ENCODE measurements at places on chromosomes 16 and 17. TPM values are rescaled to one million over a fixed set of nuclear protein-coding genes. Genes with fewer than 3 reads are reported as not detected.

DNA sequence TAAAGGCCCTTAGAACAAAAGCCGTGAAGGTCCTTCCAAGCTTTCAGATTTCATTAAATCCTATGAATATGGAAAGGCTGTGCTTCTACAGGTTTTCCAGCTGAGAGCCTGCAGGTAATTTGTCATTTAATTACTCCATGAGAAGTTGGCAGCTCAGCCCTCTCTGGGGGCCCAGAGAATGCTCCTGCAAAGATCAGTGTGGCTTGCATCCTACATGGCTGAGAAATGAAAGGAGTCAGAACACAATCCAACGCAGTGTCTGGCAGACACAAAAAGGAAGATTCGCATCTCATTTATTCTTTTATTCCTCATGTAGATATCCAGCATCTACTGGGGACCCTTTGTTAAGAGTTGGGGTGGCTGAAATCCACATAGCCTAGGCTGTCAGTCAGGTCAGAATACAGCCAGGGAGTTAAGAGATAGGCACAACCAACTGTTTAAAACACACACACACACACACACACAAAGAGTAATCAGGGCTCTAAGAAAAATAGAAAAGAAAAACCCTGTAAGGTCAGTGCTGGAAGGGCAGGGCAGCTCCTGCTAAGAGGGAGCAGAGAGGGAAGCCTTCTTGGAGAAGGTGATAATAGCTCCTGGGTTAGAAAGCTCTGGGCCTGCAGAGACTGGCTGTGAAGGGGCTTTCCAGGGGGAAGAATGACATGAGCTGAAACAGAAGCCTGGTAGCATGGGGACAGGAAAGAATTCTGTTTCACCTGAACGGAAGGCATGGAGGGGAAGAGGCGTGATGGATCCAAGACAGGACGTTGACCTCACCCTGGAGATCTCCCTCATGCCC is 46.9 kb upstream of the WSCD1 start:
- no peaks in the 10 kb centered on the region for H3K4me1 ChIP-seq
- H3K27me3 ChIP-seq = peaks cover 3% of the 10 kb centered on the region
- H3K4me3 ChIP-seq = no peak overlapping the region
- no peak for DNase-seq
- no peaks in the 10 kb centered on the region for H3K36me3 ChIP-seq

PRM3 gene
- total RNA-seq = not detected

DNA sequence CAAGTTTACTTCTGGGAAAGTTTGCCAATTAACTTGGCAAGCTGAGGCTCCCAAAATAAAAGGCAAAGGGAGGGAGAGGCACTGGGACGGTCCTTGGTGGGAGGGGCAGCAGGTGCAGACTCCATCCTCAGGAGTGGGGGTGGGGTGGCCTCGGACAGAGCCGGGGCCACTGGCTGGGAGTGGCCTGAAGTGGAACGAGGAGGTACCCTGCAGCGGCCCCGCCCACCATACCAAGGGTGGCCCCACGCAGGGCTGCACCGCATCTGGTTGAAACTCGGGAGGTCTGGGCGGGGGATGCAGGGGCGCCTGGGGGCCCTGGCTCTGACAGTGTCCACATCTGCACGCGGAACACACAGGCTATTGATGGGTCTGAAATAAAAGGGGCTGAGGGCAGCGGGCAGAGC is 42.4 kb upstream of the SLC38A10 start:
- H3K4me1 ChIP-seq = no peaks in the 10 kb centered on the region
- H3K27ac ChIP-seq = no peak overlapping the region
- no peaks in the 10 kb centered on the region for H3K36me3 ChIP-seq
- DNase-seq = no peak

GRCh38 chr16:12773221-12773620 is 30.5 kb downstream of the CPPED1 start:
- DNase-seq = no peak
- H3K27ac ChIP-seq = no peak overlapping the region
- no peak overlapping the region for H3K4me3 ChIP-seq

DNA sequence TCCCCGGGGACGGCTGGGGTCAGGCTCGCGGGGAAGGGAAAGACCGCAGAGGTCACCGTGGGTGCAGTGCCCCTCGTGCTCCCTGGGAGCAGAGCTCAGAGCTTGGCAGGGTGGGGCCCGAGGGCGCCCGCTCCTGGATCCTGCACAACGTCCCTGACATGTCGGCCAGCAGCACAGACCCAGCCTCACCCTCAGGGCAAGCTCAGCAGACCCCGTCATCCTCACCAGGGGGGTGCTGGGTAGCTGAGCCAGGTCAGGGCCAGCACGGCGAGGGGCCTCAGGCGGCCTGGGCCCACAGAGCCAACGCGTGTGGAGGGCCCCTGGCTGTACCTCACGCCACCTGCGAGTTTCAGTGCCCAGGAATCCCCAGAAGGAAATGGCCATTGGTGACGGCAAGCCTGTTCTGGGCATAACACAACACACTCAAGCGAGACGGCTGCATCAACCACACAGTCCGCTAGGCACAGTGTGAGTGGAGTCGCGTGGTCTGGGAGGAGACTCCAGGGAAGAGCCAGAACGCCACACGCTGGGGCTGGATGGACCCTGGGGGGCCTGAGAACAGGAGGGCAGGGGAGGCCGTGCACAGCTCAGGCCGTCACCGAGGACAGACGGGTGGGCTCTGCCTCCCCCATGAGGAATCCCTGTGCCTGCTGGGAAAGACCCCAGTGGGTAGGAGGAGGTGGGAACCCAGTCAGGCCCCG is 60.3 kb downstream of the ZNF778 start:
- H3K4me3 ChIP-seq = no peak overlapping the region
- H3K4me1 ChIP-seq = no peaks in the 10 kb centered on the region
- no peak overlapping the region for H3K27ac ChIP-seq
- no peak for DNase-seq
- no peaks in the 10 kb centered on the region for H3K27me3 ChIP-seq
- peaks cover 76% of the 10 kb centered on the region for H3K36me3 ChIP-seq

- DNase-seq = no peak
- H3K36me3 ChIP-seq = no peaks in the 10 kb centered on the region
- no peaks in the 10 kb centered on the region for H3K27me3 ChIP-seq
- H3K4me3 ChIP-seq = no peak overlapping the region
- no peak overlapping the region for H3K27ac ChIP-seq
Measured at GRCh38 chr17:51298508-51299371, 38.4 kb downstream of the UTP18 start.

DNA sequence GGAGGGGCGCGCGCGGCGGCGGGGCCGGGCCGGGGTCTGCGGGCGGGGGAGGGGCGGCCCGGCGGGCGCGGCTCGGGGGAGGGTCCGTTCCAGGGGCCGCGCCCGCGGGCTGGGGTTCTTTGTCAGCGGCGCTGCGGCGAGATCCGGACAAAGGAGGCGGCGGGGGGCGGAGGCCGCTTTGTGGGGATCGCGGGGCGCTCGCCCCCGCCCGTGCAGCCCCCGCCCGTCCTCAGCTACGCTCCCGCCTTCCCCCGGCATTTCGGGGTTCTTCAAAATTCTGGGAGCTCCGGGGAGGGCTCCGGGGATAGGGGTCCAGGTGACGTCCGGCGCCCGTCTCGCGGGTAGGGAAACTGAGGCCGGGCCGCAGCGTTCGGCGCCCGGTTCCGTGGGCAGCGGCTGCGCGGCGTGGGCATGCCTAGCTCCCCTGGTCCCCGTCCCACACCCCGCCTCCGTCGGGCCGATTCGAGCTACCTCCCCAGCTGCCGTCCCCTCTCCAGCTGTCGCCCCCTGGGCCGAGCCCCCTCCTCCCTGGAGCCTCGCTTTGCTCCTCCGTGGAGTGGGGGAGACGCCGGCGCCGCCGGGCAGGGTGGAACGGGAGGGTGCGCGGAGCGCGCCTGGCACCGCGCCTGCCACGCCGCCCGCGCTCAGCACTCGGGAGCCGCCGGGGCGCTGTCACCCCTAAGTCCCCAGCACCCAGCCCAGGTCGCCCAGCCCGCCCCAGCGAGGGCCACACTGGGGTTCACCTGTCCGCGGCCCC is 546 bp downstream of the SNN start:
- peaks cover 53% of the 10 kb centered on the region for H3K4me1 ChIP-seq
- peaks cover 7% of the 10 kb centered on the region for H3K27me3 ChIP-seq
- peak overlapping the region; percentile 52 for H3K4me3 ChIP-seq
- H3K27ac ChIP-seq = peak overlapping the region; percentile 61

RNPS1 gene
- 163 TPM for total RNA-seq

GRCh38 chr16:12587646-12588277 is 215.9 kb downstream of the CPPED1 start:
- H3K27me3 ChIP-seq = no peaks in the 10 kb centered on the region
- H3K4me3 ChIP-seq = no peak overlapping the region
- no peak overlapping the region for H3K27ac ChIP-seq
- H3K36me3 ChIP-seq = no peaks in the 10 kb centered on the region
- DNase-seq = no peak

SMIM5 gene
- total RNA-seq = 0.39 TPM

- H3K4me3 ChIP-seq = no peak overlapping the region
- H3K4me1 ChIP-seq = peaks cover 18% of the 10 kb centered on the region
- H3K27ac ChIP-seq = no peak overlapping the region
- no peaks in the 10 kb centered on the region for H3K36me3 ChIP-seq
Measured at GRCh38 chr17:65394811-65395472, 166.5 kb downstream of the AXIN2 start.

DNA sequence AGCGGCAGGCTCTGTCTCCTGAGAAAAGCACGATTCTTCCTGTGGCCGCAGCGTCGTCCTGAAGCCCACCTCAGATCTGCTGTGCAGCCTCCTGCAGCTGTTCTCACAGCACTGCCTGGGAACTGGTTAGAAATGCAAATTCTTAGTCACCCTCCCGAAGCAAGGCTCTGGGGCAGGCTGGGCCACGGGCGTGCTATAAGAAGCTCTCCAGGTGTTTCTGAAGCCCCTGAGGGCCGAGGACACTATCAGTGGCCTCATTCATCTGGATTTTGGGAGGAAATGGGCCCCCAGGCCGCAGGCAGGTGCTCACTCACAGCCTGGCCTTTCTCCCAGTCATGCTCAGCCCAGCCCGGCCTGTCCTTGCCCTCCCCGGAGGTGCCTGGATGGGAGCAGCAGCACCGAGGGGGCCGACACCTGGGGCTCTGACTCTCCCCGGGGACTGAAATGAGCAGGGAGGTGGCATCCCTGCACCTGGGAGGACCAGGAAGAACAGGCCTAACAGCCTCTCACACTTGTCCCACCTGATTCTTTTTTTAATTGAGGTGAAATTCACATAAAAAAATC is 10.4 kb upstream of the NLRC3 start:
- H3K27me3 ChIP-seq = no peaks in the 10 kb centered on the region
- no peak overlapping the region for H3K27ac ChIP-seq
- peaks cover 4% of the 10 kb centered on the region for H3K4me1 ChIP-seq
- peaks cover 7% of the 10 kb centered on the region for H3K36me3 ChIP-seq

GRCh38 chr16:18832006-18832405 is 30.7 kb upstream of the ARL6IP1 start:
- H3K4me1 ChIP-seq = no peaks in the 10 kb centered on the region
- H3K4me3 ChIP-seq = no peak overlapping the region
- peaks cover 11% of the 10 kb centered on the region for H3K36me3 ChIP-seq
- no peaks in the 10 kb centered on the region for H3K27me3 ChIP-seq
- H3K27ac ChIP-seq = no peak overlapping the region

DNA sequence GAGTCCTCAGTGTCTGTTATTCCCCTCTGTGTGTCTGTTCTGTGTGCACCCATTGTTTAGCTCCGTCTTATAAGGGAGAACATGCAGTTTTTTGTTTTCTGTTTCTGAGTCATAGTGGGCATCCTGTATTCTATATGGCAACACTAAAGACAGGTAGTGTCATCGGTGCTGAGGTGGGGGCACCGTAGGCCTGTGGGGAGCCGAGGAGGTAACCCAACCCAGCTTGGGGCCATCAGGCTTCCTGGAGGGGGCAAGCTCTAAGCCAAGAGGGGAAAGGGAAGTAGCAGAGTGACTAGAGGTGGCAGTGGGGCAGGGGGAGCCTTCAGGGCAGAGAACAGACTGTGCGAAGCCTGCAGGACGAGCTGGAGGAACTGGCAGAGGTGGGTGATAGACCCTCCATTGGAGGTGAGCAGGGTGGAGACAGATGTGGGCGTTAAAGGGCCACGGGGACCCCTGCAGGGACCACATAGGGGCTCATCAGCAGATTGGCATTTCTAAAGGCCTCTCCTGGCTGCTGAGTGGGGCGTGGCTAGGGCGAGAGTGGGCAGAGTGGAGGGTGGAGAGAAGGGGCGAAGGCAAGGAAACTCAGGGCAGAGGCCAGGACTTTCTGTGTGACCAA is 36.5 kb downstream of the CPNE2 start:
- H3K27ac ChIP-seq = peak overlapping the region; percentile 72
- no peaks in the 10 kb centered on the region for H3K36me3 ChIP-seq
- peak; percentile 56 for DNase-seq
- no peaks in the 10 kb centered on the region for H3K27me3 ChIP-seq

TSEN54 gene
- 67.6 TPM for total RNA-seq

GRCh38 chr17:65917560-65917959 is 274.4 kb downstream of the CEP112 start:
- H3K36me3 ChIP-seq = no peaks in the 10 kb centered on the region
- H3K27me3 ChIP-seq = no peaks in the 10 kb centered on the region
- no peak for DNase-seq

GRCh38 chr17:28657756-28658155 is 4.0 kb downstream of the SDF2 start:
- no peak overlapping the region for H3K4me3 ChIP-seq
- no peak overlapping the region for H3K27ac ChIP-seq
- H3K36me3 ChIP-seq = peaks cover 26% of the 10 kb centered on the region

TBX21 gene
- total RNA-seq = 23.6 TPM
